ENCODE measurements at places on chromosomes 6 and 20.

DNA sequence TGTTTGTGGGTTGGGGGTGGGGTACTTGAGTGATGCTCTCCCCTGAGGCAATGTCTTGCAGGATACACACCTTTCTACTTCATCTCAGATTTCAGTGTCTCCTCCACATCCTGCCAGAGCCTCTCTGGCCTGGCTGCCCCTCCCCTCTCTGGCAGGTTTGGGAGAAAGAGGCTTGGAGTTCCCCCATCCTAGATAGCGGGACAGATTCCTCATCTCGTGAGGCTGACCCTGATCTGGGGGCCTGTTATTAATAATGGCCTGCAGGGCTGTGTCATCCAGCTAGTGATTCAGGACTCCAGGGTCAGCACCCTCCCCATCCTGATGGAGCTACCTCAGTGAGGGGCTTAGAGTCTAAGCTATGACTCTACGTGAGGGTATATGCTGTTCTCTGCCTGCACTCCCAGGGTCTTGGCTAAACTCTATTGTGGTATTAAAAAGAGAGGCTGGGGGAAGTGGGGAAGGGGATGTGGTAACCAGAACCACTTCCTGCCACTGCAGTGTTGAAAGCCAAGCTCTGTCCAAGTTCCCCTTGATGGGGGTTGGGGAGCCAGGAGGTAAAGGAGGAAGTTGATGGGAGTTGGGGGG is 3.7 kb upstream of the MMP9 start:
- peak; percentile 90 for DNase-seq

DNA sequence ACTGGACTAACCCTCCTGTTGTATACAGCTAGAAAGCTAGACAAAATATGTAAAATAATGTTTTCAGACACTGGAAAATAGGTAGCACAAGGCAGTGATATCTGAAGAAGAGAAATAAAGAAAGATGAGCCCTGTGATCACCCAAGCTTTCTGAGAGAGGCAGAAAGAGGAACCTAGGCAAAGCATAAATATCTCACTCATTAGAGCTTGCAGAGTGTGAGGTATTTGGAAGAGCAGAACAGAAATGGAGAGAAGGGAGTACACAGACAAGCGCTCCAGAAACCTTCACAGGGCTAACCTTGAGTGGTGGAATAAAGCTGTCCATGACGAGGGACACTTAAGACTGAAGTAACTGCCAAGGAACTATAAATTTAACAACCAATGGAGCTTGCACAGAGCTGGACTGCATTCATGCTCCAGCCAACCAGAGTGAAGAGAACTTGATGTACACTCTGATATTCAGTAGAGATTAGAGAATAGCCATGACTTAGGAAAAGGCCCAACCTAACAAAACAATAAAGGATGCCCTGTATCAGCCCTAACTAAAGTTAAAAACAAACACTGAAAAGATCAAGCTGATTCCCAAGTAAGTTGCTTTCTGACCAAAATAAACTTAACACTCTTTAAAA is 280.9 kb upstream of the STXBP5 start:
- DNase-seq: no peak

DNA sequence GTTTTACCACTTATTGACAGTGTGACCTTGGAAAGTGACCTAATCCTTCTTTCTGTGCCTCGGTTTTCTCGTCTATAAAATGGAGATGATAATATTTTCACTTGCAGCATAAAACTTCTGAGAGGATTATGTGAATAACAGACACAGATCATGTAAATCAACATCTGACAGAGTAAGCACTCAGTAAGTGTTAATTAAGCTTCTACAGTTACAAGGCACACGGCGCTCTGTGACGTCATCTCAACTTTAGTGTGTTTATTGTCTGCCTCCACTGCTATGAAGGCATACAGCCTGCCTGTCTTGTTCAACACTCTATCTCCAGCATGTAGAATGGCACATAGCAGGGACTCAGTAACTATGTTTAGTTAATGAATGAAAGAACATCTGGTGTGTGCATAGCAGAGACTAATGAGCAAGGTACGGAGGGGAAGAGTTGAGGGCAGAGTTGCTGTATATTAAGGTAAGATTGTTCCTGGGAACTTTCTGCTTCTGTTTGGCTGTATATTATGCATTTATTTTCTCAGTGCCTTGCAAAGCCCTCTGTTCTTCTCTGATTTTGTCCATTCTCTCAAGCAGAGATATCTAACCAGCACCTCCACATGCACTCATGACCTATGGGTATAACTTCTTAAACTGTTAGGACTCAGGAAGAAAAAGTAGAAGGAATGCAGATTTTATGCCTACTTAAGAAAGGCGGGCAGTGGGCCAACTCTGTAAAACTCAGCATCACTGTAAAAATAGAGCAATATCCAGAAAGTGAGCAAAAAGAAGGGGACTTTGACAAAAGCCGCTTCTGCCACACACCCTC is 66.4 kb upstream of the STMND1 start:
- DNase-seq: no peak

GRCh38 chr6:110618591-110619267 is 142.3 kb upstream of the SLC22A16 start:
- DNase-seq: no peak

GRCh38 chr6:143806282-143807102 is 36.6 kb upstream of the LTV1 start:
- DNase-seq: peak; percentile 94

DNA sequence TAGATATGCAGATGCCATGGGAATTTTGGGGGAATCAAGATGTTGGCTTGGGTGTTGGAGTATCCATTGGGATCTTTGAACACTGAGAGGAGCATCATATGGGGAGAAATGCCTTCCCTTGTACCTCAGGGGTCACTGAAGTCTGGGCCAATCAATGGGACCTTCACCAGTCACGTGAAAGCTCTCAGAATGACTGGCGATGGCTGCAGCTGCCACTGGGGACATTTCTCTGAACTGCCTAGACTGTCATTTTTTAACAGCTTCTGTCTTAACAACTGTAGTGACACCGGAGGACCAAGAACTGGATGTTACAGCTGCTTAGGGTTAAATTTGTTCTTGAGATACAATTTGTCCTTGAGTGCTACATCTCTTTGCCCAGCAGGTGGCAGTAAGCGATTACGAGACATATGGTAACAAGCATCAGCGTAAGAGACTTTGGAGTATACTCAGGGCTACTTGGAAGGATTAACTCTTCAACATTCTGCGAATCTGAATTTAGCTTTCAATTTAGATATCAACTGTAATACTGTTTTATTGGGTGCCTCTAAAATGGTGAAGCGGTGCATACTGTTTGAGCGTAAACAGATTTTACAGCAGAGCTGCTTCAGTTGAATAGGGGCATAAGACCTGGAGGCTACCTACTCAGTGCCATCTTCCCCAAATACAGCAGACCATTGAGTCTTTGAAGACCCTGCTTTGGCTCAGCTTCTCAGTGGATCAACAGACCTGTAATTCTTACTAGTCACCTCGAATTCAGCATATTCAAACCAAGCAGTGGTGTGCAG is 36.0 kb downstream of the CCN2 start:
- peak; percentile 72 for DNase-seq

DNA sequence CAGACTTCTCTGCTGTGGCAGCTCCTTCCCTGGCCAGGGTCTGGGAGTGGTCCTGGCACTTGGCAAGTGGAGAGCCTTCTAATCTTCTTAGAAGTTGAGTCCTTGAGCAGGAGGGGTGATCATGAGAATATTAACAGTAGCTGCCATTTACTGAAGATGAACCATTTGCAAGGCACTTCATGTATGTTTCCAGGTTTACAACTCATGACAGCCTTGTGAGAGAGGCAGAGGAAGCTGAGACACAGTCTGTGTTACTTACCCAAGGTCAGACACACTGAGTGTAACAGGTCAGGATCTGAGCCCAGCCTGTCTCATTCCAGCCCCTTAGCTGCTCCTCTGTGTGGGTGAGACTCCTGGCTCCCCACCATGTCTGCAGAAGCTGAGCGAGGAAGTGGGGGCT is 45.5 kb upstream of the SRF start:
- no peak for DNase-seq

DNA sequence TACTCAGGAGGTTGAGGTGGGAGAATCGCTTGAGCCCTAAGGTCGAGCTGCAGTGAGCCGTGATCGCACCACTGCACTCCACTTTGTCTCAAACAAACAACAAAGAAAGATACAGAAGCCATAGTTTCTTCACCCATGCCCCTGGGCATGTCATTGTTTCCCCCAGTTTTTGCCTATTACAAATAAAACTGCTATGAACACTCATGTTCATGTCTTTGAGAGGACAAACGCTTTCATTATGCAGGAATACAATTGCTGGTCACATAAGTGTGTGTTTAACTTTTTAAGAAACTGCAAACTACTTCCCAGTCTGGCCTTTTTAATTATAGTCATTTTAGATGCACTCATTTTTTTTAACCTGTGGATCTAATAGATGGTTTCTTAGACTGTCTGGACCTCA is 12.2 kb upstream of the TTPAL start:
- no peak for DNase-seq

GRCh38 chr6:23180504-23181293 is 611.3 kb downstream of the HDGFL1 start:
- DNase-seq: no peak

- no peak for DNase-seq
These were observed 27.8 kb downstream of the SPATA2 start for GRCh38 chr20:49887251-49888211.

- peak; percentile 96 for DNase-seq
These were observed 10.9 kb downstream of the ZNF217 start for GRCh38 chr20:53582574-53583351.

DNA sequence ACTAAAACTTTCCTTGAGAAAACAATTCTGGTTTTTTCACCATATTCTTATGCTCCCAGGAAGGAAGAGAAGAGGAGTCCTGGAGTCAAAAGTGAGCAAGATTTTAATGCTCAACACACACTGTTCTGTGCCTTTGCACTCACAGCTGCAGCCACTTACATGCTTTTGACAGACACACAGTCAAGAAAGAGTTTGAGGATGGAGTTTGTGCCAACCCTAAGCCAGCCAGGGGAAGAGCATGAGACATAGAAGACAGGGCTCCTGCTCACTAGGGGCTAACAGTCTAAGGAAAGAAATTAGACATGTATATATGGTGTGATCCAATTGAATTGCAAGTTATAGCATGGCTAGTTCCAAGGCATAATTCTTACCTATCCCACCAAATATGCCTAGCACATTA is 37.1 kb upstream of the IL17A start:
- no peak for DNase-seq

DNA sequence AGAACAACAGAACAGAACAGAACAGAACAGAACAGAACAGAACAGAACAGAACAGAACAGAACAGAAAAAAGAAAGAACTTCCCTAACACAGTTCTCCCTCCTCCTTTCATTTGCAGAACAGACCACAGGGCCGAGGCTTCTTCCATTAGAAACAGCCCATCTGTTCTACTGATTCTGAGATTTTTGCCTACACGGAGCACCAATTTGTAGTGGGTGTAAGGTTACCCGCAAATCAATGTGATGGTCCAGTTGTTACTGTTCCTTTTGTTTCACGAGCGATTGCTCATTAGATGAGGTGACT is 734 bp upstream of the OGFRL1 start:
- DNase-seq: no peak

DNA sequence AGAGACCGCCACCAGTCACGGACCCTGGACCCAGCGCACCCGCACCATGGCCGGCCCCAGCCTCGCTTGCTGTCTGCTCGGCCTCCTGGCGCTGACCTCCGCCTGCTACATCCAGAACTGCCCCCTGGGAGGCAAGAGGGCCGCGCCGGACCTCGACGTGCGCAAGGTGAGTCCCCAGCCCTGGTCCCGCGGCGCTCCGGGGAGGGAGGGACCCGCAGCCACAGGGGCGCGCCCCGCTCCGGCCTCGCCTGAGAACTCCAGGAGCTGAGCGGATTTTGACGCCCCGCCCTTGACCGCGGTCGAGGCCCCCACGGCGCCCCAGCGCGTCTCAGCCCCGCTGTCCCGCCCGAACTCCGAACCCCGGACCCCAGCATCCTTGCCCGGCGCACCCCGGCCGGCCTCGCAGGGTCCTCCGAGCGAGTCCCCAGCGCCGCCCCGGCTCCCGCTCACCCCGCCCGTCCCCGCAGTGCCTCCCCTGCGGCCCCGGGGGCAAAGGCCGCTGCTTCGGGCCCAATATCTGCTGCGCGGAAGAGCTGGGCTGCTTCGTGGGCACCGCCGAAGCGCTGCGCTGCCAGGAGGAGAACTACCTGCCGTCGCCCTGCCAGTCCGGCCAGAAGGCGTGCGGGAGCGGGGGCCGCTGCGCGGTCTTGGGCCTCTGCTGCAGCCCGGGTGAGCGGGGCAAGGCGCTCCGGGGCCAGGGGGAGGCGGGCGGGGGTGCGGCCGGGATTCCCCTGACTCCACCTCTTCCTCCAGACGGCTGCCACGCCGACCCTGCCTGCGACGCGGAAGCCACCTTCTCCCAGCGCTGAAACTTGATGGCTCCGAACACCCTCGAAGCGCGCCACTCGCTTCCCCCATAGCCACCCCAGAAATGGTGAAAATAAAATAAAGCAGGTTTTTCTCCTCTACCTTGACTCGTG is at the start of gene OXT:
Gene OXT, plus strand, starts transcription at position 11 of the 920 bp plus-strand sequence. Its CDS starts 36 bp downstream, at position 47.
- DNase-seq: no peak

- DNase-seq: no peak
These were observed 46.9 kb upstream of the POPDC3 start for GRCh38 chr6:105226598-105227294.

- no peak for DNase-seq
These were observed 7.2 kb upstream of the THEMIS start for GRCh38 chr6:127907960-127908640.

- no peak for DNase-seq
These were observed 73.0 kb upstream of the NHSL1 start for GRCh38 chr6:138572167-138572875.

- DNase-seq: no peak
These were observed 8.8 kb downstream of the CDH4 start for GRCh38 chr20:61260905-61261304.

GRCh38 chr6:128659878-128660622 is 139.7 kb upstream of the PTPRK start:
- DNase-seq: no peak

GRCh38 chr6:31070711-31071197 is 41.6 kb downstream of the C6orf15 start:
- peak; percentile 19 for DNase-seq

GRCh38 chr6:15351631-15352030 is 105.8 kb downstream of the JARID2 start:
- peak; percentile 52 for DNase-seq

GRCh38 chr6:51016489-51016888 is 197.8 kb downstream of the TFAP2B start:
- no peak for DNase-seq

- peak; percentile 72 for DNase-seq
These were observed 38.9 kb downstream of the SMAP1 start for GRCh38 chr6:70706491-70707123.

GRCh38 chr6:169085466-169085865 is 168.2 kb downstream of the THBS2 start:
- DNase-seq: no peak

DNA sequence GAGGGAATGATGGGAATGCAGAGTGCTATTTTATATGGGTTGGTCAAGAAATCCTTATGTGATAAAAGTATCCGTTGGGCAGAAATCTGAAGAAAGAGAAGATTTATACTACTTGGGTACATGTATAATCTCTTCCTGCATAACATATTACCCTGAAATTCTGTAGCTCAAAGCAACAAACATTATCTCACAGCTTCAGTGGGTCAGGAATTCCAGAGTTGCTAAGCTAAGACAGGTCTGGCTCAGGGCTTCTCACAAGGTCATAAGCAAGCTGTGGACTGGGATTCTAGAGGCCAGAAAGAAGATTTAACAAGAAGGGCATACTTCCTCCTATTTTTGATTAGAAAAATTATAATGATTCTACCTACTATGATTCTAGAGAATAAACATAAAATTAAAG is 172.5 kb upstream of the THEMIS start:
- DNase-seq: no peak

GRCh38 chr20:59948828-59949720 is 8.9 kb downstream of the FAM217B start:
- DNase-seq: peak; percentile 61

GRCh38 chr6:143337201-143337949 is 113.1 kb downstream of the ADAT2 start:
- DNase-seq: peak; percentile 23
